ENCODE measurements at places on chromosomes 1 and 21. TPM values are rescaled to one million over a fixed set of nuclear protein-coding genes. Genes with fewer than 3 reads are reported as not detected.

DNA sequence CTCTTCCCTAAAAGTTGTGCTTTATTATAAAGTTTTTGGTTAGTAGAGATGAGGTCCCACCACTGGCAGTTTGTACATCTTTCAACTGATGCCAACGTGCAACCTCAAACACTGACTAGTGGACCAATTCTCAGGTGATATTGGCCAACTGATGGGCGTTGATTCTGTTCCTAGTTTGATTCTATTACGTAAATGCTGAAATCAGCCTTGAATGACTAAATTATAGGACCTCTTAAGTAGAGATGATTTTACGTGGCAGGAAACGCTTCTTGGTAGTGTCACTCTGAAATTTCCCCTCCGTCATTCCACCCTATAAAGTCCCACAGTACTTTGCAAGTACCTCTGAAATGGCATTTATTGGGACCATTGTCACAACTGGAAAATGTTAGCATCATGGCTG, 8.8 kb upstream of the FNDC7 start:
- no peaks in the 10 kb centered on the region for H3K27me3 ChIP-seq
- no peaks in the 10 kb centered on the region for H3K4me1 ChIP-seq
- no peak overlapping the region for H3K27ac ChIP-seq
- no peak overlapping the region for H3K4me3 ChIP-seq
- H3K36me3 ChIP-seq: peaks cover 4% of the 10 kb centered on the region

DNA sequence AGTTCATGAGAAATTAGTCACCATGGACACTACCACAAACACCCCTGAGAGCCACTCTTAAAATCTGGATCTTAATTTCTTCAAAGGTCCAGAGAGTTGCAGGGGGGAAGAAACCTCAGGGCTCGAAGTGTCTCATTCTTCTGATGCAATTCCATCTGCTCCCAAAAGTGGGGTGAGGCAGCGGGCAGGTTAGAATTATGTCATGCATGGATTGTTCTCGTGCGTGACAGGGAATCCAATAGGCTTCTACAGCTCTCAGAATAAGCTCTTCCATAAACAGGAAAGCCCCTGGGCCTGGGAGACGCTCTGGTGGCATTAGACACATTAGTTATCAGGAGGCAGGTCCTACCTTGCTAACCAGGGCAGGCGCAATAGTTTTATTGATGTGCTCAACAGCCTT, 8.4 kb downstream of the ENO1 start:
- H3K27ac ChIP-seq: no peak overlapping the region
- H3K4me3 ChIP-seq: no peak overlapping the region
- no peak for DNase-seq
- peaks cover 60% of the 10 kb centered on the region for H3K36me3 ChIP-seq

Gene SERBP1
- 138 TPM for total RNA-seq

DNA sequence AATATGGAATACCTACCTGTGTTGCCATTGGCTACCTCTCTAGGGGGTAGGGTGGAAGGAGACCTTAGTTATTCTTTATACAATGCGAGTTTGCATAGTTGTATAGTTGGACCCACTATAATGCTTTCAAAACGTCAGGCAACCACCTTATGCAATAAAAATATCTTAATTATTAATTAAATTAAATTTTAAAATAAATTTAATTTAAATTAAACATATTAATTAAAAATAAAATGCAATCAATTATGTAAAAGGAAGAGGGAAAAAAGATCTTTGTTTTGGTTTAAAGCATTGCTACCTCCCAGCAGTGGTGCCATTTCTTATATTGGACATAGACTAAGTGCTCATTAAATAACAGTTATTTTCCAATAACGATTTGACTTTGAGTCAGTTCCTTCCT, 22.3 kb downstream of the GPA33 start:
- no peak overlapping the region for H3K4me3 ChIP-seq
- no peak for DNase-seq
- H3K27ac ChIP-seq: no peak overlapping the region

GRCh38 chr1:20141001-20141400, 1.9 kb downstream of the PLA2G2F start:
- DNase-seq: no peak
- H3K27ac ChIP-seq: no peak overlapping the region
- H3K27me3 ChIP-seq: no peaks in the 10 kb centered on the region
- no peaks in the 10 kb centered on the region for H3K36me3 ChIP-seq
- H3K4me3 ChIP-seq: no peak overlapping the region
- H3K4me1 ChIP-seq: no peaks in the 10 kb centered on the region

Gene OLIG2
- not detected for total RNA-seq

DNA sequence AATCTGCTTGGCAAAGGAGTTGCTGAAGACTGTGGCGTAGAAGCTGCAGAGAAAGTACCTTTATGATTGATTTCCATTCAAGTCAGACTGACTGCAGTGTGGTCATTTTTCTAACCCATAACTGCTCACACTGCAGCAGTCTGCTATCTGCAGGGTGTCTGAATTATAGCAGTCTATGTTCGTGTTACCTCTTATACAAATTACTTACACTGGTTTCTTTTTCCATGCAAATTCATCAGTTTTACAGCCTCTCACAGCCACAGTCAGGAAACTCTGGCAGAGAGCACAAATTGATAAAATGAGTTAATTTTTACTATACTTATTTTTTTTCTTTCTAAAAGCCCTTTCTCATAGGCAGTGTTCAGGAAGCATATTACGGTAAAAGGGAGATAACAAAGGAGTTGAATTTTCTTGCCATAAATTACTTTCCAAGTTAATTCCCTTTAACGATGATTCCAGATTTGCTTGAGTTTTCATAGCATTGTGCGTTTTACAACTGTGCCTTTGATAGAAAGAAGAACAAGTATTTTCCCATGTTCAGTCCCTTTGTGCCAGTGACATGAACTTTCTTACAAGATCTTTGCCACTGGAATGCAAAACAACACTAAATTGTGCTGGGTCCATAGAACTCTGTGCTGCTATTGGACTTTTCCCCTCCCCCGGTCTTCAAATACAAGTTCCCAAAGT, 261.5 kb downstream of the NFIA start:
- DNase-seq: no peak
- H3K4me1 ChIP-seq: peaks cover 8% of the 10 kb centered on the region
- no peaks in the 10 kb centered on the region for H3K27me3 ChIP-seq
- no peak overlapping the region for H3K27ac ChIP-seq
- no peaks in the 10 kb centered on the region for H3K36me3 ChIP-seq
- no peak overlapping the region for H3K4me3 ChIP-seq

Gene FCRL3
- 0.09 TPM for total RNA-seq

GRCh38 chr21:15928196-15928595, 198.4 kb downstream of the USP25 start:
- no peak for DNase-seq
- H3K27me3 ChIP-seq: no peaks in the 10 kb centered on the region
- H3K4me1 ChIP-seq: no peaks in the 10 kb centered on the region
- H3K4me3 ChIP-seq: no peak overlapping the region
- no peak overlapping the region for H3K27ac ChIP-seq

DNA sequence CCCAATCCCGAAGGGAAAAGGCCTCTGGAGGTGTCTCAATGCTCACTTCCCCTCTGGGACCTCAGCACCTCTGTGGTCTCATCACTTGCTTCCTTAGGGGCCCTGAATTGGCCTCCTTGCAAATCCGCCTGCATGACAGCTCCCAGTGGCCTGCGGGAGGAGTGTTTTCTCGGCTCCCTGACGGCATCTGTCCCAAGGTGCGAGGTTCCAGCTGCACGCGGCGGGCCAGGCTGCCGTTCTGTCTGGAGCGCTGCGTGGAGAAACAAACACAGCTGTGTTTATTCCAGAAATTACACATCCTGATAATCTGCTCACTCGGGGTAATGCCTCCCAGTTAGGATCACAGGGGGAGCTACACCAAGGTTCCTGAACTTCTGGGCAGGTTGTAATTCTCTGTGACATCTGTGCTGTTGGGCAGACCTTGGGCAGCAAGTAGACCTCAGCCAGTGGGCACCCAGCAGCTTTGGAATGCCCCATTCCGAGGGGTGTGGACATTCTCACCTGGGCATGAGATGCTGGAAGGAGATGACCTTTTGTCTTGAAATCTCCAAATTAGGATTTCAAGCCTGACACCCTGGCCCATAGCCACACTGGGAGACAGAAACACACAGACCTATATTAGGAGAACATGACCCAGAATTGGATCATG, 18.2 kb downstream of the EPHB2 start:
- no peaks in the 10 kb centered on the region for H3K27me3 ChIP-seq
- H3K36me3 ChIP-seq: no peaks in the 10 kb centered on the region
- no peak overlapping the region for H3K4me3 ChIP-seq

- DNase-seq: no peak
- H3K36me3 ChIP-seq: no peaks in the 10 kb centered on the region
- no peaks in the 10 kb centered on the region for H3K4me1 ChIP-seq
- no peaks in the 10 kb centered on the region for H3K27me3 ChIP-seq
Measured at GRCh38 chr1:168273575-168273974, 7.1 kb upstream of the TBX19 start.
